Effector memory CD4-positive, alpha-beta T cell (primary cell): ENCODE measurements at places on chromosomes 6 and 20.
A peak's percentile ranks its signal among the peaks of the same experiment; 100 is the strongest.

GRCh38 chr6:107670792-107671199 lies 153.3 kb downstream of the SCML4 start:
- DNase-seq = no peak

DNA sequence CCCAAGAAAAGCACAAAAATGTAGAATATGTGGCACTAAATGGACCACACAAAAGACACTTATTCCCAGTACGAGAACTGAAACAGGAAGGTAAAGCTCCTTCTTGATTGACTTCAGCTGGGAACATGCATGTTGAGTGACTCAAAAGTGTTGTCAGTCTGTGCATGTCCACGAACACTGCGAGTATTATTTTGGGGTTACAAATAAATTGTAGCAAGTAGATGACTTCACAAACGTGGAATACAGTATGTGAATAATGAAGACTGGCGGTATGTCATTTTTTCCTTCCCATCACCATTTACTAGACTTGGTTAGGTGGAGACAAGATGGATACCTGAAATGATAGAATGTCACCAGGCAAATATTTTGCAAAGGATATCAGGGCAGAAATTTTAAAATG lies 45.4 kb downstream of the L3MBTL3 start:
- DNase-seq = no peak

DNA sequence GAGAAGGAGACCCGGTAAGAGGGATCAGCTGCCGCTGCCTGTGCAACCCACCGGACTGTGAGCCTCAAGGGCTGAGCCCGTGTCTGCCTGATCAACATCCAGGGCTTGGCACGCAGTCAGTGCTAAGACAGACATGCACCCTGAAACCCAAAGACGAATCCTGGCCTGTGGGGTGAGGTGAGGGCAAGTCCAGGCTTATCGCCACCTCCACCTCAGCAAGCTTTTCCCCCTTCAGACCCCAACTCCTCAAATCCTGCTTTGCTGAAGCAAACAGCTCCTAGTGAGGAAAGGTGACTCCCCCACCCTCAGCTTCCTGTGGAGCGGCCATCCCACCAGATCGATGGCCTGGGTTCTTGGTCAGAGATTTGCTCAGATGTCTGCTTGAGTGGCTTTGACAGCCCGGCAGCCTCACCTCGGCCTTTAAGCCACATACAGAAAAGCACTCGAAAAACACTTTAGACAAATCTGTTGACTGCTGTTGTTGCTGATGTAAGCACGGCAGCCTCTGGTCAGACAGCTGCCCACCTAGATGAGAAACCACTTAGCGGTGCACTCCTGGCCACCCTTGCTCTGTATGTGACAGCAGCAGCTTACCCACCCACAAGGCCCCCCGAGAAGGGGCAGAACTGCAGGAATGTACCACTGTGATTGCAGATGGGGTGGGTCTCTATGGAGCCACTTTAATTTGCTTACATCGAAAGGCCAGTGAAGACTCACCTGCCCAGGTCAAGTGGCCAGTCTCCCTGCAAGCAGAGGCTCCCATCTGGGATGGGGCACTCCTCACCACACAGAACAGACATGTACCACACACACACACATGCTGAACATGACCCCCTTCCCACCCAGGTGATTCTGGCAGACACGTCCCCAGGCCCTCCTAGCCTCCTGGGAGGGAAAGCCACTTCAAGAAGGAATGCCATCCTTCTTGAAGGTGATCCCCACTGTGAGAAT lies 14.8 kb downstream of the MTCH1 start:
- DNase-seq = no peak

DNA sequence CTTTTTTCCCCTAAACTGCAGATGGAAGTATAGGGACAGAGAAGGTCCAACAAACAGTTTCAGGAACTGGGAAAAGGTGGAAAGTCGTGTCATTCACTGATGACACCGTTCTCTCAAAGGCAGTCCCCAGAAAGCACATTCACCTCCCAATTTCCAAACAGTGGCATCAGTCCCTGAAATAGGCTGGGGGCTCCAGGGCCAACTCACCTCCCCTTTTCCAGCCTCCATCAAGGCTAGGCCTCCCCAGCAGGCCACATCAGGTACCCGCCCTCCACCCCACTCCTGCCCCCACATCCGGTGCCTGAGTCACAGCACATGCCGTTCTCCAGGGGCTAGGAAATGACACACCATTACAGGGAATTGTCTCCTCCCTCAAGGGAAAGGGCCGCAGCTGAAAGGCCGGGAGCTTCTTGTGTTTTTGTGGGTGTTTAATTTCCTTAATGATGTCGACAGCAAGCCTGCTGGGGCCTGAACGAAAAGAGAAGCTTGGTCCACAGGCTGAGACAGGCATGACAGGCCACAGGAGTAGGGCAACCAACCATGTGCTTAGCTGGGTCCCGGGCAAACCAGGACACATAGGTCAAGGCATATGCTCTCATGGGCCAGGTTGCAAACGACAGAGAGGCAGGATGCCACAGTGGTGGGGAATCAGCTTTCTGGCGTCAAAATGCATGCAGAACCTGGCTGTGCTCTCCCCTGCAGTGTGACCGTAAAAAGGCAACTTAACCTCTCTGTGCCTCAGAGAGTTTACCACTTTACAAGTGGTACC lies 39.2 kb downstream of the ZMYND8 start:
- DNase-seq = peak; percentile 17

DNA sequence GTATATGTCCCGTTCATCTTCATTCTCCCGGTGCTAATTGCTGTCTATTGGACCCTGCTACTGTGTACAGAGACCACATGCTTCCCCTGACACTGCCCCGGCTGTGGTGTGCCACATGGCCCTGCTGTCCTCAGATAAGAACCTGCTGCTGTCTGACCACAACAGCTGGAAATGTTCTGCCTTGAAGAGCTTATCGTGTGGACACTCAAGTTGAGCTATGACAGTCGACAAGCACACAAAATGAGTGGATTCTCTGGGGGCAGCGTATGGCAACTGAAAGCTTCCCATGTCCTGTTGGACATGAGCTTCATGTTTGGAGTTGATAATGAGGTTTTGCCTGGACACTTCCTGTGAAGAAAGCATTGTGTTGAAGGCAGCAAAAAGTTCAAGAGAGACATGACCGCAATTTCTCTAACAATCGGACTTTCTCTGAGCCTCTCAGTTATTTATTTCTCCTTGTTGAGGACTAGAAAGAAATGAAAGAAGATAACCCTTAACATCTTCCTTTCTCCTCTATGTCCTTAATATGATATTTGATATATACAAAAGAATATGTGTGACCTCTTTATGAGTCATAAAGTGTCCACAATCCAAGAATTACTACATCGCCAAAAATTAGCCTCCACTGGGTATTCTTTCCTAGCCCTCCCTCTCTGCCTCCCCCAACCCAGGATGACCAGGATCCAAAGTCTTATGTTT lies 187.1 kb upstream of the TCF21 start:
- no peak for DNase-seq

DNA sequence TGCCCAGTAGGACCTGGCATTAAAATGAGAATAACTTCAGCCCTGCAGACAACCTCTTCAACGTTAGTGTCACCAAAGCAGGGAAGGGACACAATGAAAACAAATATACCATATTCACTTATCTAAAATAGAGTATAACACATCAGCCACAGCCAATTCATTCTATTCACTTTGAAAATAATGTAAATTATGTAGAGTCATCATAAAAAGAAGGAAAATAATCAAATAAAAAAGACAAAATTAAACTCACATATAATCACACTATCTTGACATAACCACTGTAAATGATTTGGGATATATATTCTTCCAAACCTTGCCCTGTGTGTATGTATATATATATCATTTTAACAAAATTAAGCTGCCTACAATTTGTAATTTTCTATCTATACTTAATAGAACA lies 78.1 kb upstream of the HEY2 start:
- no peak for DNase-seq

DNA sequence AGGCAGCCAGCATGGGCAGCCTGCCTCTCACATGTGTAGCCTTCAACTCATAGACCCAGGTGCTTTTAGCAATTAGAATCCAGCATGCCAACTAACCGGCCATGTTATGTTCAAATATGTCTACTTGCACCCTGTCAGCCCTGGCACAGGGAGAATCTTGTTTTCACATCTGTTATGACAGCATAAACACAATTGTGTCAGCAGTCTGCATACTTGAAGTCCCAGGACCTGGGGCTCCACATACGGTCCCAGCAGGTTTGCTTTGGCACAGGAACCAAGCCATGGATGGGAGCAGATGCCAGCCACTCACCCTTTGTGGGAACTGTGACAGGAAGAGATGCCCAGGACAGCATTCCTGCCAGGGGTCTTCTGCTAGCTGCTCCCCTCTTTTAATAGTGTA lies 67.2 kb upstream of the SYNDIG1 start:
- DNase-seq = no peak

DNA sequence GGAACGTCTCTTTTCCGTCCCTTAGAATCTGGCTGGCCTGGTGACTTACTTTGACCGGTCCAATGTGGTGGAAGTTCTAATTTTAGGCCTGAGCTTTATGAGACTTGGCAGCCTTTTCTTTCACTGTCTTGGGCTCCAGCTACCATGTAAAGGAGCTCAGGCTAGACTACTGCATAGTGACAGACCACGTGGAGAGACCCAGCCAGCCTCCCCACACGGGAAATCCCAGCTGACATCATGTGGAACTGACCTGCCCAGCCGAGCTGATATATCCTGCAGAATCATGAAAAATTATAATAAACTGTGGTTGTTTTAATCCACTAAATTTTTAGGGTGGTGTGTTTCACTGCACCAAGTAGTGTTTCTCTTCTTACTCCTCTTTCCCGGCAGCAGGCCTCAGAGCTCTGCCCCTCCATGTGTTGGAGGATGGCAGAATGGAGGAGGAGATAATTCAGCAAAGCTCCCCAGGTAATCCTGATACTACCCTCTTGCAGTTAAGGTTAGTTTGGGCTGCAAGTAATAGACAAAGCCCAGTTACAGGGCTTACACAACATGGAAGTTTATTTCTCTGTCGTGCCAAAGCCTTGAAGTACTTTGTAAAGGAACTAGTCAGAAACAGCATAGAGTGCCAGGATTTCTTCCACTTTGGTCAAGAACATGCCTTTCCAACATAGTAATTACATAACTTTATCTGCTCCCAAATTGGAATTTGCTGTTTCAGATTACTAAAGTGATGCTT lies 87.5 kb downstream of the SH3BGRL2 start:
- DNase-seq = no peak

GRCh38 chr6:44061375-44062104 lies 65.7 kb downstream of the MRPL14 start:
- DNase-seq = no peak
